ENCODE measurements at places on chromosomes 3 and 15.

DNA sequence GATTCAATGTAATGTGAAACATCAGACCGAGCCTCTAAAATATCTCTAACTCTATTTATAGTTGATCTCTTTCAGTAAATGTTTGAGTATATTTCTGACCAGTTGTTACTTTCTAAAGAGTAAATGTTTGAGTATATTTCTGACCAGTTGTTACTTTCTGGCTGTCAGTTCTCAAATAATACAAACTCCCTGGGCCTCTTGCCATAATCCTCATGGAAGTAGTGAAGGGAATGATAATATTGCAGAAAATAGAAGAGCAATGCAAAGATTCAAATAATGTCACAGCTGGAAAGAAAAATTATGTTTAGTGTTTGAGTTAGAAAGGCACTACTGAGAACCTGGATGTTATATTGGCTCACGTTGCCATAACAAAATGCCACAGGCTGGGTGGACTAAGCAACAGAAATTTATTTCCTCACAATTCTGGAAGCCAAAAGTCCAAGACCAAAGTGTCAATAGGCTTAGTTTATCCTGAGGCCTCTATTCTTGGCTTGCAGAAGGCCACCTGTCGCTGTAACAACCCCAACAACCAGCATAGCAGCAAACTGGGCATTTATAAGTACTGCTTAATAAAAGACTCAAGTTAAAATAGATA is 470.6 kb upstream of the BCHE start:
- no peak for DNase-seq

DNA sequence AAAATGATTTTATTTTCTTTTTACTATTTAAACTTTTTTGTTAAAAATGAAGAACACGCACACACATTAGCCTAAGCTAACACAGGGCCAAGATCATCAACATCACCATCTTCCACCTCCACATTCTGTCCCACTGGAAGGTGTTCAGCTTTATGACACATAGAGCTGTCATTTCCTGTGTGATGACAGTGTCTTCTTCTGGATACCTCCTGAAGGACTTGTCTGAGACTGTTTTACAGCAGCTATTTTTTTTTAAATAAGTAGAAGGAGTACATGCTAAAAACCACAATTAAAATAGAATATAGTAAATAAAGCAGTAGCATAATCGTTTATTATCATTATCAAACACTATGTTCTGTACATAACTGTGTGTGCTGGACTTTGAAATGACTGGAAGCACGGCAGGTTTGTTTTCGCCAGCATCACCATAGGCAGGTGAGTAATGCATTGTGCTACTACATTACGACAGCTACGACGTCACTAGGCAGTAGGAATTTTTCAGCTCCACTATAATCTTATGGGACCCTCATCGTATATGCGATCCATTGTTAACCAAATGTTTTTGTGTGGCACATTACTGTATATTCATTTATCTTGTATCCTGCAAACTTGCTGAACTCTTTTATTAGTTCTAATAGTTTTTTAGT is 72.8 kb downstream of the KLF15 start:
- no peak for DNase-seq

- DNase-seq: no peak
Measured at GRCh38 chr3:153061938-153062528, 100.0 kb upstream of the RAP2B start.

- DNase-seq: no peak
Measured at GRCh38 chr3:66717806-66718205, 217.0 kb upstream of the LRIG1 start.

- DNase-seq: no peak
Measured at GRCh38 chr3:99620077-99620767, 18.2 kb upstream of the COL8A1 start.

GRCh38 chr3:69216981-69217380 is 94.6 kb upstream of the LMOD3 start:
- no peak for DNase-seq

DNA sequence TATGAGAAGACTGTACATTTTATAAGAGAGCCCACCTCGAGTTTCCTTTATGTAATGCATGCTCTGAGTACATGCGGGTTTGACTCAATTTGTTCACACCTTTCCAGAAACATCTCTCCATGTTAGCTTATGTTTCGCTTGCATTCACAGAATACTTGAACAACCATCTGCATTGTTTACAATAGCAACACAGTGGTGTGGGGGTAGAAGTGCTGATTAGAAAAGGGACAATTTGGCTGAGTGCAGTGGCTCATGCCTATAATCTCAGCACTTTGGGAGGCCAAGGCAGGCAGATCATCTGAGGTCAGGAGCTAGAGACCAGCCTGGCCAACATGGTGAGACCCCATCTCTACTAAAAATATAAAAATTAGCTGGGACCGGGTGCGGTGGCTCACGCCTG is 60.9 kb downstream of the NCEH1 start:
- DNase-seq: no peak

DNA sequence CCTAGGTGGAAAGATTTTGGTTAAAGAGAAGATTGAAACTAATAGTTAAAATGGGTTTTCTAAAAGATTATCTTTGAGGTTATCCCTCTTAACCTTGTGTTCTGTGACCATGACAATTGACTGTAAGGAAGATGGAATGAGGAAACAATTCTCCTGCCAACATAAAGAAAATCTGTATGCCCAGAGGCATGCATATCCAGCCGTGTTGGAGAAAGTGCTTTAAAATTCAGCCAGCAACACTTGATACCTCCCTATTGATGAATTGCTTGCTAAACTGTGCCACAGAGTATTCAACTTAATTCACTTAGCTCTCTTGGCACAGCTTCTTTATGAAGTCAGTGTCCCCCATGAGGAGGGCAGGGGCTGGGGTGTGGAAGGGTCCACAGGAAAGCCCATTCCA is 203.5 kb downstream of the UBE2E2 start:
- DNase-seq: no peak

DNA sequence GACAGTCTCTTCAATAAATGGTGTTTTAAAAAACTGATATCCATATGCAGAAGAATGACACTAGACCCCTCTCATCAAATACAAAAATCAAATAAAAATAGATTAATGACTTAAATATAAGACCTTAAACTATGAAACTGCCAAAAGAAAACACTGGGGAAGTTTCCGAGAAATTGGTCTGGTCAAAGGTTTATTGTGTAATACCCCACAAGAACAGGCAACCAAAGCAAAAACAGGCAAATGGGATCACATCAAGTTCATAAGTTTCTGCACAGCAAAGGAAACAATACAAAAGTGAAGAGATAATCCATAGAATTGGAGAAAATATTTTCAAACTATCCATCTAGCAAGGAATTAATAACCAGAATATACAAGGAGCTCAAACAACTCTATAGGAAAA is 126.2 kb downstream of the GOLIM4 start:
- no peak for DNase-seq

DNA sequence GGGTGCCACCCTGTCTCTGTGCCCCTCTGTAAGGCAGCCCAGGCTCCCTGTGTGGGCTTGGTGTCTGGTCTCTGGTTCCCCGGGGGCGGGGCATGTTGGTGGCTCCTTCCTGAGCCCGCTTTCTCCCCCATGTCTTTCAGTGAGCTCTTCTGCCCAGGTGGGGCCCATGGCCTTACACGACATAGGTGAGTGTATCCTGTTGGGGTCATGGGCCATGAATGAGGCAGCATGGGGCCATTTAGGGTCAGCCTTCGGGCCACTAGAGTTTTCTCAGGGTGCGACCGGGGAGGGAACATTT is 195.1 kb downstream of the UBE3A start:
- DNase-seq: no peak

Data from SHP77 treated with DMSO at 0.1 percent for 48 hours (cell line).